Renal cortical epithelial cell (primary cell): ENCODE measurements at places on chromosomes 2 and 18. TPM values are rescaled to one million over a fixed set of nuclear protein-coding genes. Genes with fewer than 3 reads are reported as not detected.

HOXD9 gene
- 2.4 and 15.7 TPM in 2 replicates for total RNA-seq

TRIM43B gene
- not detected in 2 replicates for total RNA-seq

MPP4 gene
- total RNA-seq: not detected in 2 replicates

TMEM185B gene
- 39.6 and 54.2 TPM in 2 replicates for total RNA-seq

COL3A1 gene
- 1.6 and 18.2 TPM in 2 replicates for total RNA-seq

RGPD4 gene
- under 0.01 TPM in 1 of 2 replicates, not detected in the other for total RNA-seq

ASB3 gene
- 22.4 and 34.3 TPM in 2 replicates for total RNA-seq

TRMT61B gene
- 13.4 and 23.8 TPM in 2 replicates for total RNA-seq

DNA sequence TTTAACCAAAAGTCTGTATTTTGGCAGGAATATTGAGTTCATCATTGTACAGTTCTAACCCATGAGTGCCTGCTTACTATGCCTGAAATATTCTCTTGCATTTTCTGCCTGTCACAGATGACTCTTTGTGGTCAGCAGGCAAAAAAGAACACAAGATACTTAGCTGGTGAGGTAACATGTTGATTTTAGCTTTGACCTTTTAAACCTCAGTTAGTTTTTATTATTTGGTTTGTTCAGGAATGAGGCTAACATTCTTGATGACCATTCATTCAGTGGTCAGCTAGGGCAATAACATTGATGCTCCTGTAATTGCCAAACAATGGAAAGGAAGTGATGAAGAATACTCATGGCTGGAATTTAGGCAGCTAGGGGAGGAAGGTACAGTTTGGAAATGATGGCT lies 491.2 kb downstream of the PIK3C3 start:
- DNase-seq: peak; percentile 100

GRCh38 chr2:208179028-208179609 lies 10.7 kb downstream of the C2orf80 start:
- DNase-seq: peak; percentile 60

- DNase-seq: no peak
These were observed 162.9 kb upstream of the AGAP1 start for GRCh38 chr2:235330775-235331451.

- no peak for DNase-seq
These were observed 178.9 kb downstream of the RPIA start for GRCh38 chr2:88870267-88870839.

DNA sequence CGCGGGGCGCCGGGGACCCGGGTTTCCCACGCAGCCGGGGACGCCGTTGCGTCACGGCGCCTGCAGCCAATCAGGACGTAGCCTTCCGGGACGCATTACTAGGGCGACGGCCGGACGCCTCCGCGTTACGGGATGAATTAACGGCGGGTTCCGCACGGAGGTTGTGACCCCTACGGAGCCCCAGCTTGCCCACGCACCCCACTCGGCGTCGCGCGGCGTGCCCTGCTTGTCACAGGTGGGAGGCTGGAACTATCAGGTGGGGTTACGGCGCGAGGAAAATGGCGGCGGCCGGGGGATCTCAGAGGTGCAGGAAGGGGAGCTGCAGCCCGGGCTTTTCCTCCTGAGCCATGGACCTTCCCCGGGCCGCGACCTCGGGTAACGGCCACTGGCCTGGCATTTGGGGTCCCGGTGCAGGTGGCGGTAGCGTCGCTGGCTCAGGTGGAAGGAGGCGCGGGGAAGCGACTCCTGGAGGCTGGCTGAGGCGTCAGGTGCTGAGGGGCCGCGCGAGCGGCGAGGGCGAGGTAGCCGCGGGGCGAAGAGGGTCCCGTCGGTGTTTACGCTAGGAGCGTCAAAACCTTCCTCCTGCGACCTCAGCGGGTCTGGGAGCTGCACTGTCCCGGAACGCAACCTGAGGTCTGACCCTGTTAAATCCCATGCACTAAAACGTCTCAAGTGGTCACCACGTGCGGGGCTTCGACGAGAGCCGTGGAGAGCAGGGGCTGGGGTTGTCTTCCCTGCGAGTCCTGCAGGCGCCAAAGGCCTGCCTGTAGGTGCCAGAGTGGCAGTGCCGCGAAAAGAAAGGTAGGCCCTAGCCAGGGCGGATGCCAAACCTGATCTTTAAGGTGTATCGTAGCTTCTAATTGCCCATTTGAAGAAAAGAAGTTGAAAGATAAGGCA lies at the start of gene LCLAT1:
LCLAT1 (plus strand) TSS at position 98 of the 897 bp plus-strand sequence. CDS start 78,345 bp downstream, outside the sequence.
- peak; percentile 47 for DNase-seq

DNA sequence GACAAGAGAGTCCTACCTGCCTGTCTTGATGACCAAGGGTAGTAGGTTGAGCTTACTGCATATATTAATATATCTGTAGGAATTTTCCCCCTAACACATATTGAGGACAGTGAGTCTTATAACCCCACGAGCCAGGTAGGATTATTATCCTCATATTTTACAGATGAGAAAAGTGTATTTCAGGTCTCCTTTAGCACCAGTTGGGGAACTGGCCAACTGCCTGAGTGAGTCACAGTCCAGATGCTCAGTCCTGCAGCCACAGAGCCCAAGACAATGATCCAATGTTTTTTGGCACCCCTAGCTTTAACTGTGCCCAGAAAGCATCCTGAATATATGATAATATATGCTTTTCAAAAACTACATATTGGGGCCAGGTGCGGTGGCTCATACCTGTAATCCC lies 30.8 kb upstream of the GLS start:
- peak; percentile 45 for DNase-seq

DNA sequence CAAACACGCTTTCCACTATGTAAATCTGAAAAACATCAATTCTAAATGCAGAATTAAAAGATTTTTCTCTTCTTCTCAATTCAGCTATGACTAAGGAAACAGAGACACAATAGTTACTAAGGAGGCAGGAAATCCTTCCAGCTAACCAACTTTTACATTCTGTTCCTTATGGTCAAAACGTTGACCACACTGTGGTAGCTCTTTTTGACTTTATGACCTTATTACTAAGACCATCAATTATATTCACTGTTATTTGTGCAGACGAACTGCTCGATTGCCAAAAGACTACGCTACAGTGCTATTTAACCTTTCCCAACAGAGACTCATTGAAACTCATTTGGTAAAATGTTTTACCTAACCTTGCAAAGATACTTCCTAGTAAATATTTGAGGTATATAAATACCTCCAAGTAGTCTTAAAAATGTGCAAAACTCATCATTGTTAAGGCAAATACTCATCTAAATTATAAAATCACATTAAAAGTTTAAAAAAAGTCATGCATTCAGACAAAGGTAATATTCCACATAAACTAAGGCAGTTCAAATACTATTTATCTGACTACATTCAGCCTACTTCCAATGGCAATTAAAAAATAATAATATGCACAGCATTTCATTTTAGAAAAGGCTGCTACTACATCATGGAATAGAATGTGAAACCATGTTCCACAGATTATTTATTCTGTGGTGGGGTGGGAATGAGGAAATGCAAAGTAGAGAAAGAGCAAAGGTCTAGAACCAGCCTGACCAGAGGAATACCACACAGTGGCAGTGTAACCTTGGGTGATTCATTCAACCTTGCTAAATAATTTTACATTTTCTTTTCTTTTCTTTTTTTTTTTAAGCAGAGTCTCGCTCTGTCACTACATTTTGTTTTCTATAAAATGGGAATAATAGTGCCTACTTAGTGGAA lies 139.9 kb downstream of the THADA start:
- peak; percentile 95 for DNase-seq

- DNase-seq: peak; percentile 39
These were observed 37.8 kb upstream of the FZD5 start for GRCh38 chr2:207807516-207807915.

DNA sequence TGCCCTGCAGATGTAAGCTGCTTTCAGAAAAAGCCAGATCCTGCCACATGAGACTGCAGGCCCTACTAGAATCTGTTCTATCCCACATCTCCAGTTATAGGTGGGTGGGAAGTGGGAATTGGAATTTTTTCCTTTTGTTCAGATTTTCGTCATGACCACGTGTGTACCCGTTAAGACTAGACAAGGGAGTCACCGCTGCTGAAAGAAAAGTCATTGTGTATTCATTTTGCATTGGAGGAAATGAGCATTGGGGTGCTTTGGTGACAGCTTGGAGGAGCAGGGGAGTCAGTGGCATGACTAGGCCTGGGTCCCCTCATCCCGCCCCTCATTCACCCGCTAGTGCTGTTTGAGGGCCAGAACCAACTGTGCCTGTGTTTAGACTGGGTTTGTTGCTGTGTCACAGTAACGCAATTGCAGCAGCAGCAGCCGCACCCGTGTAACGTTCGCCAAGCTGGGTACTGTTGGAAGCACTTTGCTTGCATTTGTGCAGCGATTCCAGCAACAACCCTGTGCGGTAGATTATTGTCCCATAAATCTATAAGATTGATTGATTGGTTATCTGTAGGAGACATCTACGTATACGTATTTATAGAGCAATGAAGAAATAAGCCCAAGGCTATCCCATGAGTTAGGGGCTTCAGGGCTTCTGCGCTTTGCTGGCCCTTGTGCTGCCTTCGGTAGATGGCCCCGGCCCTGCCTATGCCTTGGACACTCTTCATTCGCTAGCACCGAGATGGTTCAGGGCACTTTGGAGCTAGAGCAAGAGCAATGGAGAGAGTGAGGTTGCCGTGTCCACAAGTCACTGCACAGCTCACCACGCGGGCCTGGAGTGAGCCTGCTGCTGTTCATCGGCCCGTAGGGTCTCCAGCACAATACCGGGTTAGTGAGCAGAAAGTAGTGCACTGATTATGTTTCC lies 194.9 kb downstream of the AGAP1 start:
- no peak for DNase-seq

- DNase-seq: no peak
These were observed 30.4 kb downstream of the EPAS1 start for GRCh38 chr2:46327627-46328026.

DNA sequence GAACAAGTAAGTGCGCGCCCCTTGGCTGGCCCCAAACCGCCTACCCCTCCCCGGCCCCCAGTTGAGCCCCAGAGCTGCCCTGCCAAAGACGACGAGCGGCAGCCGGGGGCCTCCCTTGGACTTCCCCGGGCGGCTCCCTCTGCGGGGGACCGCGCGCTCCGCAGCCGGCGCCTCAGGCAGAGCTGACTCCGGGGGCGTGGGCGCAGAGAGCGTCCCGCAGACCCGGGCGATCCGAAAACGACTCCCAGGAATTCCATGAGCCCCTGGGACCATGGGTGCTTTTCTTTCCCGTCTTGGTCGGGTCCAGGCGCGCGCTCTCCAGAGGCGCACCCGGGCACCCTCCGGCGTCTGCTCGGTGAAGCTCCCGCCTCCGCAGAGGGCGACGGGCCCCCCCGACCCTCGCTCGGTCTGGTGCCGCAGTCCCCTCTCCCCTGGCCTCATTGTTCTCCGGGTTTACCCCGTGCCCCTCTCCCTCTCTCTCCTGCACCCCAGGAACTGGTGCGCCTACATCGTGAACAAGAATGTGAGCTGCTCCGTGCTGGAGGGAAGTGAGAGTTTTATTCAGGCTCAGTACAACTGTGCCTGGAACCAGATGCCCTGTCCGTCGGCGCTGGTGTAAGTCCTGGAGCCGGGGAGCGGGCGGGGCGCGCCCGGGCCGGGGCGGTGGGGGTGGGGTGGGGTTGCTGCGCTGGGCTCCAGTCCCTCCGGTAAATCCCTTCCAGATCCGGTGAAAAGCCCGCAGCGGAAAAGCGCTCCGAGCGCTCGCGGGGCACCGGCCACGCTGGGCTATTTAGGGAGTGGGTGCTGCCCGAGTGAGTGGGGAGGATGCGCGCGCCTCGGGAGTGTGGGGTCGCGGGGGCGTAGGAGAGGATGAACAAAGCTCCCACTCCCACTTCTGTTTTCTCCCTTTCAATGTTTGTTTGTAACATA lies 776 bp downstream of the EMILIN2 start:
- no peak for DNase-seq

DNA sequence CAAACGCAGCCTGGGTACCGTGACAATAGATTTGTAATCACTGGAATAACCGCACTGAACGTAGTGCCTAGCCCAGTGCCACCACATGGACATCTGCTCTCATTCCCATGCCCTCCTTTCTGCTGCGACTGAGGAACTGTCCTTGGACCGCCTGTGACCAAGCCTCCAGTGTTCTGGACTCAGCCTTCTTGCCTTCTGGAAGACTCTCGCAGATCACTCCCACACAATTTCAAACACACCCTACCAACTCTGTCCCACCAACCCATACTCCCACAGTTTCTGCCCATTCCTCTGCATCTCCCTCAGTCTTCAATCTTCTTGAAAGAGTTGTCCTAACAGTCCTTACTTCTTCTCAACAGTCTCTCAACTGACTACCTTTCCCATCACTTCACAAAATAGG lies 2.1 kb downstream of the RNF149 start:
- no peak for DNase-seq

GRCh38 chr18:7544686-7545085 lies 22.4 kb upstream of the PTPRM start:
- DNase-seq: no peak

DNA sequence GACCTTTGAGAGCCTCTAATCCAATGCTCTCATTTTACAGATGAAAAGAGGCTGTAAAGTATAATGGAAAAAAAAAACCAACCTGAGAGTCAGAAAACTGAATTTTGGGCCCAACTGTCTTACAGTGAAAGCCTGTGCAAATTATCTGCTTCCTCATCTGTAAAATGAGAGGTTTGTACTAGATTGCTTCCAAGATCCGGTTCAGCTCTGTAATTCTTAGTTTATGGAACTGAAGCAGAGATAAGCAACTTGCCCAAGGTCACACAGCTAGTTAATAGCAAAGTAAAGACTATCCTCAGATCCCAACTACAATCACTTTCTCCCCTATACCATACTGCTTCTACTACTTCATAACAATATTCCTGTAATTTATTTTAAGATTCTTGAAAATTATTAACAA lies 6.3 kb downstream of the TLK1 start:
- no peak for DNase-seq

GRCh38 chr2:156423674-156424282 lies 12.4 kb upstream of the GPD2 start:
- no peak for DNase-seq

- DNase-seq: no peak
These were observed 57.1 kb upstream of the RAB12 start for GRCh38 chr18:8552151-8552550.

GRCh38 chr2:171383134-171383533 lies 50.7 kb downstream of the METTL8 start:
- peak; percentile 84 for DNase-seq

GRCh38 chr18:24964216-24964615 lies 387.8 kb downstream of the ZNF521 start:
- no peak for DNase-seq

- no peak for DNase-seq
These were observed 679.1 kb upstream of the CDH2 start for GRCh38 chr18:28855989-28856388.

GRCh38 chr2:6342273-6342920 lies 523.3 kb downstream of the CMPK2 start:
- no peak for DNase-seq
